A549 treated with GW870086 at 1 μM for 4 hours (cell line): ENCODE measurements at places on chromosomes 12 and 14. TPM values are rescaled to one million over a fixed set of nuclear protein-coding genes. Genes with fewer than 3 reads are reported as not detected.

Gene IFNG
- total RNA-seq, result not detected in 5 replicates

Gene ATXN3
- total RNA-seq, result 18.8 to 41.3 TPM (median 21.6 TPM) in 5 replicates

Gene HHIPL1
- total RNA-seq, result 0.16 to 0.38 TPM (median 0.20 TPM) in 5 replicates

Gene KLRC1
- not detected in 5 replicates for total RNA-seq

Gene GLIPR1L1
- total RNA-seq, result not detected in 5 replicates

Gene EML1
- total RNA-seq, result 30.1 to 39.6 TPM (median 37.3 TPM) in 5 replicates

Gene KRT82
- not detected in 5 replicates for total RNA-seq

Gene ZC2HC1C
- 4.3 to 6.0 TPM (median 5.5 TPM) in 5 replicates for total RNA-seq

Gene BCAT1
- total RNA-seq, result 10.4 to 14.9 TPM (median 12.2 TPM) in 5 replicates

Gene AQP5
- total RNA-seq, result not detected in 5 replicates

Gene ANKRD33
- total RNA-seq, result not detected in 5 replicates

Gene TEAD4
- 36.6 to 46.0 TPM (median 45.1 TPM) in 5 replicates for total RNA-seq

Gene SLC4A8
- total RNA-seq, result 0.67 to 2.7 TPM (median 1.3 TPM) in 5 replicates

Gene BRF1
- total RNA-seq, result 22.2 to 28.7 TPM (median 27.7 TPM) in 5 replicates

Gene TMEM132C
- not detected in 5 replicates for total RNA-seq

Gene SCFD1
- total RNA-seq, result 30.5 to 41.9 TPM (median 38.2 TPM) in 5 replicates

Gene MDM2
- total RNA-seq, result 44.4 to 65.0 TPM (median 61.7 TPM) in 5 replicates

Gene PRPH
- 1.6 to 2.1 TPM (median 2.0 TPM) in 5 replicates for total RNA-seq

Gene BDKRB1
- 0.38 to 0.79 TPM (median 0.48 TPM) in 5 replicates for total RNA-seq

Gene MANSC4
- not detected in 5 replicates for total RNA-seq

Gene INSM2
- 0.03 to 0.11 TPM (median 0.05 TPM) in 3 of 5 replicates, not detected in the others for total RNA-seq

Gene AKAP5
- total RNA-seq, result 0.30 to 0.50 TPM (median 0.37 TPM) in 5 replicates

Gene LAG3
- 0.94 to 2.1 TPM (median 1.5 TPM) in 5 replicates for total RNA-seq

Gene SERPINA5
- total RNA-seq, result 0.14 to 0.29 TPM (median 0.17 TPM) in 4 of 5 replicates, not detected in the other

Gene RHEBL1
- 3.4 to 4.9 TPM (median 4.2 TPM) in 5 replicates for total RNA-seq

Gene BCL2L2
- total RNA-seq, result 14.6 to 20.4 TPM (median 18.5 TPM) in 5 replicates

Gene ACACB
- total RNA-seq, result 9.1 to 15.6 TPM (median 11.2 TPM) in 5 replicates

Gene ABHD12B
- total RNA-seq, result not detected in 5 replicates

Gene PDE6H
- total RNA-seq, result not detected in 5 replicates

Gene NGB
- not detected in 5 replicates for total RNA-seq

Gene RAD52
- 6.4 to 12.3 TPM (median 9.6 TPM) in 5 replicates for total RNA-seq

Gene CLEC4E
- total RNA-seq, result 0.29 to 0.59 TPM (median 0.43 TPM) in 5 replicates

Gene NUAK1
- 6.5 to 8.1 TPM (median 7.2 TPM) in 5 replicates for total RNA-seq

Gene OR4E2
- not detected in 5 replicates for total RNA-seq

Gene PLEKHD1
- total RNA-seq, result 0.03 to 0.07 TPM (median 0.03 TPM) in 3 of 5 replicates, not detected in the others

Gene TMCC3
- total RNA-seq, result 0.88 to 1.8 TPM (median 1.2 TPM) in 5 replicates

Gene PPP1R3E
- total RNA-seq, result 2.9 to 4.4 TPM (median 3.4 TPM) in 5 replicates

Gene STAC3
- total RNA-seq, result 0.15 to 0.49 TPM (median 0.26 TPM) in 5 replicates

Gene HOXC13
- 14.2 to 23.5 TPM (median 16.9 TPM) in 5 replicates for total RNA-seq

Gene PITPNM2
- total RNA-seq, result 15.7 to 25.8 TPM (median 21.3 TPM) in 5 replicates

Gene PRH2
- not detected in 5 replicates for total RNA-seq

Gene ZNF891
- total RNA-seq, result 0.31 to 0.46 TPM (median 0.37 TPM) in 5 replicates

Gene MYH7
- not detected in 5 replicates for total RNA-seq

Gene MYO1A
- 0.14 to 0.71 TPM (median 0.33 TPM) in 5 replicates for total RNA-seq

Gene WSCD2
- total RNA-seq, result not detected in 5 replicates
